Esophagus squamous epithelium (tissue), 5 donors: ENCODE measurements at places on chromosomes 1 and 21.

DNA sequence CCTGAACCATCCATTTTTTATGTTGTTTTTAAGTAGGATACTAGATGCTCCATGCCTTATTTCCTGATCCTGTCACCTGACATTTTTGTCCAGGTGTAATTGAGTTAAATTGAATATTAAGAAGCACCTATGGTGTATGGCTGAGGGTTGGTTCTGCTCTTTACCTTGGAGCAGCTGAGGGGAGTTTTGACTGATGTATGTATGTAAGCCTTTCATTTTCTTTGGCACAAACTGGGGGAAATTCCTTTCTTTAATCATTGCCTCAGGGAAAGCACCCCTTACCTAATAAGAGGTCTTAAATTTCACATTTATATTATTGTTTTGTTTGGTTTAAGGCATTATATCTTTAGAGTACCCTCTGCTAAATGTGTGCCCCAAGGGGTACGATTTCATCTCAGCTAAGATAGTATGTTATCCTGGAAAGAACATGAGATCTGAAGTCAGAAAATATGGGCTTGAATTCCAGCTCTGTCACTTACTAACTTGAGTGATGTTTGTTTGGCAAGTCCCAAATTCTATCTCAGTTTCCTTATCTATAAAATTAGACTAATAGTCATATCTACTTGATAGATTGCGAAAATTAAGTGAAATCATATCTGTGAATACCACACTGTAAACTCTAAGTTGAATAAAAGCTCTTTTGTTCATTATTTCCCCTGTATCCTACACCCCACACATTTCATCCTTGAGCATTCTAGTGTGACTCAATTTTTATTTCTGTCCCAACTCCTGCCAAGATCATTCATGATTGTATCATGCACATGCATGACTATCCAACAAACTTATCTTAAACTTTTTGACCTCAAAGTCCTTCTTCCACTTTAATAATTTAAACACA, 57.7 kb upstream of the NUF2 start:
- DNase-seq = no peak

DNA sequence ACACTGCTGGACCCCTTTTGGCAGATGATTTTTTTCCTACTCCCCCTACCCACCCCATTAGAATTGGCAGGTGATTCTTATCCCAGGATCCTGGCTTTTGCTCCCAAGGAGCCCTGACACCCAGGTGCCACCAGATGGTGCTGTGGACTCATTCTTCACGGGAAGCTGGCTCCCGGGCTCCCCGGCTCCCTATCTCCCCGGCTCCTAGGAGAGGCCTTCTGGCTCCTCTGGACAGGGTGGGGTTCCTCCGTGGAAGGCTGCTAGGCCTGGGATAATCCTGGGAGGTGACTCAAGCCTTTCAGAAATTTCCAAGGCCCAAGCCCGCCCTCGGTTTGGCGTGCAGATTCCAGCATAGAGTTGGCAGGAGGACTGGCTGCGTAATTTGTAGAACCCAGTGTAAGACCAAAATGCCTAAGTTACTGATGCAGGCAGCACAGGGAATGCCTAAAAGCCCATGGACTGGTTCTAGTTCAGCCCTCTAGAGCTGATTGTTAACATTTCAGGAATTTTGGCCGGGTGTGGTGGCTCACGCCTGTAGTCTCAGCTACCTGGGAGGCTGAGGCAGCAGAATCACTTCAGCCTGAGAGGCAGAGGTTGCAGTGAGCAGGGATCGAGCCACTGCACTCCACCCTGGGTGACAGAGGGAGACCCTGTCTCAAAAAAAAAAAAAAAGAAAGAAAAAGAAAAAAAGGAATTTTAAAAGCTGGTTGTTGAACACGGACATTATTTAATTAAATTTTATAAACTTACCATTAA, 6.8 kb upstream of the BSDC1 start:
- DNase-seq = no peak

- DNase-seq = no peak
These were observed 24.2 kb downstream of the ARHGEF10L start for GRCh38 chr1:17563494-17564281.

DNA sequence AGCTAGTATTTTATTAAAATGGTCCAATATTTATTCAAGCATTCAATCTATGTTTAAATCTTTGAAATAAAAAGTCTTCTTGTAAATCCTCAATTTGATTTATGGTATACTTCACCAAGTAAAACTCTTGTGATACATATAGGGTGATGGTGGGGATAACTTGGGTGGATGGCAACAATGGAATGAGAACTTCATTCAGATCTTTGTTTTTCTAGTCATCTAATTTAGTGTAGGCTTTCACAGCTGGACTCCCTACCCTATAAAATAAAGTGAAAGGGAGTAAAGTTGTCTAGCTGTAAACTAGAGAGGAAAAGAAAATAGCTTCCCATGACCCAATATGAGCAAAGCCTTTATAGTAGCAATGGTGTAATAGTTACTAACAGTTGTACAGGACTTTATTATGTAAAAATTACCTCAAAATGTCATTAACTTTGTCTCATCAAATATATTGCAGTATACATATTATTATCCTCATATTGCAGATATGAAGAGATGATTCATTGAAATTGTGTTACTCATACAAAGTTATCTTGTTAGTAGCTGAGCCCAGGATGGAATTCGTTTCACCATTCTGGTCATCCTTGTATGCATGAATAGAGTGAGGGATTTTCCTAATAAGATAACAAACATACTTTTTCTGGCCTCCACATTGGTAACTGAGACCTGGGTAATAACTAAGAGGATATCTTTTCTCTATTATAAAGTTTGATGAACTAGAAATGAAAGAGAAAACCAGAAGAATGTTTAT, 1377.7 kb upstream of the ADGRL4 start:
- no peak for DNase-seq

GRCh38 chr1:66003690-66004089, 211.0 kb downstream of the PDE4B start:
- no peak for DNase-seq

DNA sequence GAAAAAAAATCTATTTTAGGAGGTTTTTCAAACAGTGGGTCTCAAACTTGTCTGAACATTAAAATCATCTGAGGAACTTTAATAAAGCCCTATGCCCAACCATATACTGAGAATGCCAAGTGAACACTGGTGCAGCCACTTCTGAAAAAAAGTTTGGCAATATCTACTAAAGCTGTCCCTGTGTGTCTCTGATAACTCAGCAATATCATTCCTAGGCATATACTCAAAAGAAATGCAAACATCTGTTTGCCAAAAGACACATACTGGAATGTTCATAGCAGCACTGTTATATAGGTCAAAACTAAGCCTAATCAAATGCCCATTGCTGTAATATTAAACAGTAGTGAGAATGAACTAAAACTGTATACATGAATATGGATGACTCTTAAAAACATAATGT, 74.2 kb upstream of the RGS4 start:
- DNase-seq = no peak

GRCh38 chr1:38989979-38990378, 1.1 kb upstream of the AKIRIN1 start:
- DNase-seq = no peak

GRCh38 chr1:99264201-99265021, at the start of gene PLPPR4:
PLPPR4 (plus strand) TSS chr1:99264492; CDS start chr1:99264594, 102 bp downstream.
- DNase-seq = no peak

DNA sequence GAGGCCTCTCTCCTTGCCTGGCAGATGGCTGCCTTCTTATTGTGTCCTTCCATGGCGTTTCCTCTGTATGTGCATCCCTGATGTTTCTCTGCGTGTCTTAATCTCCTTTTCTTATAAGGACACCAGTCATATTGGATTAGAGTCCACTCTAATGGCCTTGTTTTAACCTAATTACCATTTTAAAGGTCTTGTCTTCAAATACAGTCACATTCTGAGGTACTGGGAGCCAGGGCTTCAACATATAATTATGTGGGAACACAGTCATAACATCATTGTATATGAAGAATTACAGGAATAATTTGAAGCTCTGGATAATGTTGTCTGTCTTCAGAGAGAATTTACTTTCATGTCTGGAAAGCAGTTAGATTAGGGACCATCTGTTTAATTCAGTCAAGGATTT, 56.4 kb upstream of the PTGFR start:
- no peak for DNase-seq

DNA sequence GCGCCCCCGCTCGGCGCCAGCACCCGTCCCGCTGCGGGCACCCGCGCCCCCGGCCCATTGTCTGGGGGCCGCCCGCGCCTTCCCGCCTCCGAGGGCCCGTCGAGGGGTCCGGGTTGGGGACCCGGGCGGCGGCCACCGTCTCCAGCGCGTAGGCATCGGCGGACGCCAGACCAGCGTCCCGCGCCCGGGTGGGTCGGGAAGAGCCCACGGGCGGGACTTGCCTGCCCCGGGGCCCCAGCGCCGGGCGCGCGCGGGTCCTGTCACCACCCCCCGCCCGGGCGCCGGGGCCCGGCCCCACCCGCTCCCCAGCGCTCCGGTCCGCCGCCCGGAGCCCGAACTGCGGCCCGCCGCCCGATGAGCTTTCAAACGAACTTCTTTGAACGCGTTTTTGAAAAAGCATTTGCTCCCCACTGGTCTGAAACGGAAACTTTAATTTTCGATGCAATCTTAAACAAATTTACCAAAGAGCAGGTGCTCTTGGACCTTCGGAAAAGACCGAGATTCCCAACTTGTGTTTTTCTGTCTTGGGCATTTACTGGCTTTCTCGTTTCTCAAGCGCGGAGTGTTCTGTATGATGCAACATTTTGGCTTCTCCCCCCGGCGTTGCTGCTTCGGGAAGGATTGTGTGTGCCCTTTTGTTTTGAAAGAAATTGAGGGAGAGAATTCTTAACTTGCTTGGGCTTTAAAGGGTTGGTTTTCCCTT, 615 bp downstream of the CLIC4 start:
- DNase-seq = no peak

- DNase-seq = no peak
These were observed 16.4 kb upstream of the CHODL start for GRCh38 chr21:18228060-18228739.

GRCh38 chr21:42956824-42957630, 17.3 kb upstream of the PKNOX1 start:
- no peak for DNase-seq

DNA sequence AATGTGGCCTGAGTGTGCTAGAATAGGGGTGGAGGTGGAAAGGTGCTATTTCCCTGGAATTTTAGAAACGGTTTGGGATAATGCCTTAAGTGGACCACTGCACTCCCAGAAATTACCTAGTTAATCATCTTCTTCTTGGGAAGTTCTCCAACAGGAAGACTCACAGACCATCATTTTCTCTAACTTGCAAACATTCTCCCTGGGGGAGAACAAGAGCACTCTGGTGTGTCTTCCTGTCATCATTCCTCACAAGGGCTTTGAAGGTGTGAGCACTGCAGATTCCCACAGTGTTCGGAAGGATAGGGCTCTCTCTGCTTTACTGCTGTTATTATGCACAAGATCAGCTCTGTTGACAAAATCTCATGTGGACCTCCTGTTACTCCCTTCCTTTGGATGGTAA, 54.9 kb upstream of the TSPAN2 start:
- no peak for DNase-seq

DNA sequence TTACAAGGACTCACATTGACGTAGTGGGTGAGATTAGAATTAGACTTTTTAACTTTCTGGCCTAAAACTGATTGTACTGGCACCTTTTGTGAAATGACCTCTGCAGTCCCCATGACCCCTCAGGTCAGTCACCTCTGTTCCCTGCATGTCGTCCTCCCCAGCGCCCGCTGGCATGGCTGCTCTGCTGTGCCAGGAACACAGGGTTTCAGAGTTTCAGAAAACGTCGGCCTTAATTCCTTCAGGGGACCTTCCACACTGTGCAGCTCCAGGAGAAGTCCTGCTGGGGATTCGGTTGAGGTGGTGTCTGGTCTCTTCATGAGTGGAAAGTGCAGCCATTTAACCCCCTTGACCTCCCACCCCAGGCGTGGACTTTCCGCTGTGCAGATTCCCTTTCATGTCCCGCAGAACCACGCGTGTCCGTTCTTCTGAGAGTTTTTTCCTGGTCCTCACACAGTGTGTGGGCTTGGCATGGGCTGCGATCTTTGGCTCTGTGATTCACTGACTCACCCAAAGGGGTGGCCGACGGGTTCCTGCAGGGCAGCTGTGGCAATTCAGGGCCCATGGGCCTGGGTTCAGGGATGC, 158.4 kb upstream of the COL6A1 start:
- DNase-seq = no peak

GRCh38 chr21:44408226-44408625, 47.1 kb upstream of the LRRC3 start:
- no peak for DNase-seq

GRCh38 chr1:203796236-203796605, 798 bp downstream of the ZBED6 start:
- DNase-seq = no peak

GRCh38 chr21:34669149-34669879, 520 bp downstream of the CLIC6 start:
- no peak for DNase-seq

DNA sequence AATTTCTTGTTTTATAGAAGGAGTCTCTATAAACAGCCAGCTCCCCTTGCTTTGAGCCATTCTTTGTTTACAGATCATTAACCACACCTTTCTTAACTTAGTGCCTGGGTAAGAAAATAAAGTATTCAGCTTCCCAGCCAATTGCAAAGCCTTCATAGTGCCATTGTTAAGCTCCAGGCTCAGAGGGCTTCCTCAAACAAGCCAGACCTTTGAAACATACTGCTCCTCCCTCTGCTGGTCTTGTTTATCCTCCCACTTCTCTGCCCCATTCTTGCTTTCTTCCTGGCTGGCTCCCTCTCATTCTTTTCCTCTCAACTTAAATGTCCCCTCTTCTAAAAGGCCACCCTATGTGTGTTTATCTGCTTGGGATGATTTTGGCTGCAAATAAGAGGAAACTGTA, 319.4 kb upstream of the ST6GALNAC5 start:
- no peak for DNase-seq

DNA sequence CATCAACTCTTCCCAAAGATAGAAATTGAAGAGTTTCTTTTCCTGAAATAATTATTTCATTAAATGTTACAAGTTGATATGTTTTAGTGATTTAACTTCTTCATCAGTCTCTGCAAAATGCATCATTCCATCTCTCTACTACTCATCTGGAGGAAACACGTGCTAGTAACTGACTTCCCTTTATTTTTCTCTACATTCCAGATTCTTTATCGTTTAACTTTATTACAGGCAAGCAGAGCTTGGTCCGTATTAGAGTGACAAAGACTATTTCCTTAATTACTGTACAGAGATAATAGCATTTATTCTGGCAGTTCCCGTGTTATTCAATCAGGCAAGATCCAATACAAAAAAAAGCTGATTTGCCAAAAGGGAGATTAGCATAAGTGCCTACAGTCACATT, 88.6 kb downstream of the TM2D1 start:
- DNase-seq = no peak

GRCh38 chr1:114155706-114156105, 2.0 kb upstream of the SYT6 start:
- no peak for DNase-seq

DNA sequence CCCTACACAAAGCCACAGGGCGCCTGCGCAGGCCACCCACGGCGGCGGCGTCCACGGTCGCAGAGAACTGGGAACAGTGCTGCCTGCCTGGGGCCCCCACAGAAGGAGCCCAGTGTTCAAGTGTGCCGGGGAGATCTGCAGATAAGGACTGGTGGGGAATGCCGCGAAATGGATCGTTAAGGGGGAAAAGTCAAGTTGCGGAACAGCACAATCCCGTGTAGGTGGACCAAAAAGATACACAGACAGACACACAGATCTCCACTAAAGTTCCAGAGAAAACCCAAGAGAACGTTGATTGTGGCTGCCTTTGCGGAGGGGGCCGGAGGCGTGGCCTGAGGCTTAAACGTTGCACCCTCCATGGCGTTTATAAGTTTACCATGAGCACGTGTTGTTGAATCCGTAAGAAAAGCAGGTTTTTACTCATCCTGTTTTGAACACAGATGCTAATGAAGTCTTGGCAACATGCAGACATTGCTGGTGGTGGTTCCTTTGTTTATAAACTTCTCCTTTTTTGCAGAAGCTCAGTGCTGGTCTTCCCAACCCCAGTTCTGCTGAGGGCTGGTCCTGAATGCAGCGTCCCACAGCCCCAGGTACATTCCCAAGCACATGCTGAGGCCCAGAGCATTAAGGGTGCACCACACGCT, 4.1 kb downstream of the SPATC1L start:
- no peak for DNase-seq
